Kidney glomerular epithelial cell (primary cell): ENCODE measurements at places on chromosomes 11 and 22.

GRCh38 chr22:45124176-45124847 is 39.4 kb upstream of the NUP50 start:
- DNase-seq = no peak

- no peak for DNase-seq
These were observed 4.2 kb upstream of the MPEG1 start for GRCh38 chr11:59216641-59217564.

- no peak for DNase-seq
These were observed 25.4 kb downstream of the COA4 start for GRCh38 chr11:73851046-73851764.

DNA sequence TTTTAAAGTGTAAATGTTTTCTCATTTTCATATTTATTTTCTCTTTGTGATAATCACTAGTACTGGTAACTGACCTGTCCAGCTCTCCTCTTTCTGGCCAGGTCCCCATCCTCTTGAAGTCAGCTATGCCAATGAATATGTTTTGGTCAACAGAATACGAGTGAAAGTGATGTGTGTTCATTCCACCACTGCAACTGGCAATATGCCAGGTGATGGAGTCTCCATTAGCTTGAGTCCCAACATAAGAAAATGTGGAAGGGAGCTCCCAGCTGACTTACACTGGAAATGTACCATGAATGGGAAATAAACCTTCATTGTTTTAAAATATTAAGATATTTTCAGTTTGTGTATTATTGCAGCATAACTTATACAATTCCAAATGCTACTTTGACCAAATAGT is 75.8 kb downstream of the CCDC34 start:
- no peak for DNase-seq

DNA sequence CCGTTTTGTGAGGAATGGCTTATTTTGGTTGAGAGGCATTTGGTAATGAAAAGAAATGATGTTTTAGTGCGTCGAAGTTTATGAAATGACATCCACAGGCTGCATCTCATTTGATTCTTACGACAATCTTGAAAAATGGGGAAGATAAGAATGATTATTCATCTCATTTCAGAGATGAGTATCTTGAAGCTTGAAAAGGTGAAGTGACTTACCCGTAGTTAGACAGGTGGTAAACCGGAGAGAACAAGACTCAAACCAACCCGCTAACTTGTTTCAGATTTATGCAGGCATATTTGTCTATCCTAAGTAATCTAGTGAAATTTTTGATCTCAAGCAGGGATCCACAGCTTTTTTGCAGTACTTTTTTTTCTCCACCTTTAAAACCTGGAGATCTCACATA is 9.1 kb upstream of the SORL1-AS1 start:
- DNase-seq = no peak

- DNase-seq = no peak
These were observed 186.7 kb downstream of the CADM1 start for GRCh38 chr11:115317277-115318185.

- DNase-seq = no peak
These were observed 24.2 kb downstream of the CHKA start for GRCh38 chr11:68096962-68097361.

DNA sequence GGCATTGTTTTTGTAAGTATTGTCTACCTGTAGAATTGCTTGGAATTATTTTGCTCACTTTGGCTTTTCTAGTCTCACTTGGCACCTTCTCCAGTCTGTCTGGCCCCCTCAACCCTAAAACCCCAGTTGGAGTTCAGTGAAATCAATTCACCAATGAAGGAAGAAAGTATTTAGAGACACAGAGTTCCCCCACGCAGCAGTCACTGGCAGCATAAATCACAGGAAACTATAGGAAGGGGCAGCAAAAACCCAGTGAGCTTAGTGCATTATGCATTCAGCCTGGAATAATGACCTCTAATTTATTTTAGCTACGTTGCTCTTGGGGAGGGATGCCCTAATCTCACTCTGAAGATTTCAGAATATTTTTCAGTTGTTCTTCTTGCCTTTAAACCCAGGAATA is 204.7 kb upstream of the BLID start:
- no peak for DNase-seq

DNA sequence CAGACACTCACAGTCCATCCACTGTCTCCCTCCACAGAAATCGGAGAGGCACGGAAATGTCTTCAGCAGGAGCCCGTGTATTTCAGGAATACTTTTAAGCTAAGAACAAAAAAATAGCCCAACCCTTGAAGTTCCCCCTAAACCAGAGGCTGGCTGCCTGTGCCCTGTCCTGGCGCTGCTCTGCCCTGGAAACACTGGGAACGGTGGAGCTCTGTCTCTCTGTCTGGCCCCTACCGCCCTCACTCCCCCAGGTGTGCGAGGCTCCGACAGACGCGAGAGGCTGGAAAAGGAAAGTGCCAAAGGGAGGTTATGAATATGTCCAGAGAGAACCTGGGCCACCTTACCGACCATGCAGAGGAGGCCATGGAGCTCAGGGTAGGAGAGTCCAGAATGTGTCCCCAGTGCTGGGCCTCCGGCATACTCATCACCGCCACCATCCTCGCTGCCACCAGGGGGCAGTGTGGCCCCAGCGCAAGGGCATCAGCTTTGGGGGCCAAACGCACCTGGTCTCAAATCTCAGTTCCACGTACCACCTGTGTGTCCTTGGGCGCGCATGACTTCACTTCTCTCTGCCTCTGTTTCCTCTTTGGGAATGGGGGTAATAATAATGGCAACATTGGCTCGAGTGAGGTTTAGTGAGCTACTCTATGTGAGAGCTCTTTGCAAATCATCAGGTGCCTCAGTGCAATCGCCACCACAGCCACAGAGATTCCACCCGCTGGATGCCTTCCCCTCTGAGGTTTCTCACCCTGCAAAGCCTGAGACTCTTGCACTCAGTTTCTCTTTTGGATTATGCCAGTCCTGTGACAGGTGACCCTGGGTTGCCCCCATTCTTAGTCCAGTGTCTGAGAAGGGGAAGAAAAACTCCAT is 10.4 kb upstream of the SLCO2B1 start:
- DNase-seq = peak; percentile 2

GRCh38 chr22:48685767-48686166 is 1141.9 kb downstream of the BRD1 start:
- DNase-seq = no peak

DNA sequence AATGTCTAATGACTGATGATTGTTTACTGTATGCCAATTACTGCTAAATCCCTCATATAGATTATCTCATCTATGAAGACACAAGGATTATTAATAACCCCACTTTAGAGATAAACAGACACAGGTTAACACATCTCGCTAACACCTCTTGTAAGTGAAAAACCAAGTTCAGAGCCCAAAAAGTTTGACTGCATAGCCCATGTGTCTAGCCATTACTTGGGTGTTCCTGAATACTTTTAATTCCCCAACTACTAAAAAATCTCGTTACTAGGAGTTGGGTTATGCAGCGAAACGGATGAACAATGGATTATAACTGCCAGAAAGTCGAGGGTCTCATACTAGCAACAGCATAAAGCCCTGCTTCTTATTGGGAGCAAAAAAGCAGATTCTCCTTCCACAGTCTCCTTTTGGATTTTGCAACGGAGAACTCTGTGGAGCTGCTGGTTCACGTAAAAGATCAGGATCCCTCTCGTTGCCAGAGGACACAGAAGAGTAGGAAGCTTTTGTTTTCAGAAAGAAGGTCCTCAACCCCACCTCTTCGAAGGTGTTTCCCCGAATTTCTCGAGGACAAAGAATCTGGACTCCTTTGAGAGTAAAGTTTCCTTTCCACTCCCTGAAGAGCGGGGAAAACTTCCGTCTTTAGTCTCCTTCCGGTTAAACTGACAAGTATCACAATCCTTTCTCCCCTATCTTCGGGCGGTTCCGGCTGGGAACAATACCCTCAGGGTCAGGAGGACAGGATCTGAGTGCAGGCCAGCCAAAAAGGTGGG is 979 bp downstream of the ZBED5 start:
- DNase-seq = no peak

DNA sequence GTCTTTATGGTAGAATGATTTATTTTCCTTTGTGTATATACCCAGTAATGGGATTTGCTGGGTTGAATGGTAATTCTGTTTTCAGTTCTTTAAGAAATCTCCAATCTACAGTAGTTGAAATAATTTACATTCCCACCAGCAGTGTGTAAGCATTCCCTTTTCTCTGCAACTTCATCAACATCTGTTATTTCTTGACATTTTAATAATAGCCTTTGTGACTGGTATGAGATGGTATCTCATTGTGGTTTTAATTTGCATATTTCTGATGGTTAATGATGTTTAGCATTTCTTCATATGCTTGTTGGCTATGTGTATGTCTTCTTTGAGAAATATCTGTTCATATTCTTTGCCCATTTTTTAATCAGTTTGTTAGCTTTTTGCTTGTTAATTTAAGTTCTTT is 901.2 kb downstream of the METTL15 start:
- DNase-seq = no peak

DNA sequence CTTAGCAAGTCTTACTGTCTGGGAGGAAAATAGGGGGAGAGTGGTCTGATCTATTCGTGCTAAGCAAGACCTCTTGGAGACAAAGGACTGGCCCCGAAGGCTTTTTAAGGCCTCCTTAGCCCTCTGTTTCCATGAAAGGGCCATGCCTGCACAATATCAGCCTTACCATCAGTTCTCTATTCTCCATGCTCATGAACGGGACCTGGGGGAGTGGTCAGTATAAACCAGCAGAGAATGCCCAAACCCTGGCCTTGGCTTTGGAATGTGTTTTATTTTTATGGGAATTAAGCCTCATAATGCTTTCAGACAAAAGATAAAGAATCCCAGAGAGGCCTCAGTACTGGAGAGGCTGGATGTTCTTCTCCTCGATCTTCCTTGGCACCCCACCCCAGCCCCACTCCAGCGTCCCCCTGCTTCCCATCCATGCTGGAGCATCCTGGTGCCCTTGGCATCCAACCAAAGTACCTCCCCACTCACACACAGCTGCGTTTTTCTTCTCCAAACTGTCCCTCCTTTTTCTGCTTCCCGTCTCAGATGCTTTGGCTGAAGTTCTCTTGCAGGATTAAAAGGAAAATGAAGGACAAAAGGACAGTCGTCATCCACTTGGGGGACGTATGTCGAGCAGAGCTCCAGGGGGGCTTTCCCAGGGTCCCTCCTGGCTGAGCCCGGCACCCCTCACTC is 18.6 kb downstream of the FXYD6 start:
- DNase-seq = no peak

- DNase-seq = no peak
These were observed 15.3 kb downstream of the PARVA start for GRCh38 chr11:12392672-12393071.

GRCh38 chr11:57745206-57745605 is 3.9 kb downstream of the SELENOH start:
- DNase-seq = no peak

- DNase-seq = no peak
These were observed 5.4 kb downstream of the PAK1 start for GRCh38 chr11:77468527-77468926.

GRCh38 chr22:39530116-39530515 is 2.4 kb downstream of the RPS19BP1 start:
- no peak for DNase-seq

GRCh38 chr22:38144025-38144405 is 33.5 kb upstream of the BAIAP2L2 start:
- no peak for DNase-seq

DNA sequence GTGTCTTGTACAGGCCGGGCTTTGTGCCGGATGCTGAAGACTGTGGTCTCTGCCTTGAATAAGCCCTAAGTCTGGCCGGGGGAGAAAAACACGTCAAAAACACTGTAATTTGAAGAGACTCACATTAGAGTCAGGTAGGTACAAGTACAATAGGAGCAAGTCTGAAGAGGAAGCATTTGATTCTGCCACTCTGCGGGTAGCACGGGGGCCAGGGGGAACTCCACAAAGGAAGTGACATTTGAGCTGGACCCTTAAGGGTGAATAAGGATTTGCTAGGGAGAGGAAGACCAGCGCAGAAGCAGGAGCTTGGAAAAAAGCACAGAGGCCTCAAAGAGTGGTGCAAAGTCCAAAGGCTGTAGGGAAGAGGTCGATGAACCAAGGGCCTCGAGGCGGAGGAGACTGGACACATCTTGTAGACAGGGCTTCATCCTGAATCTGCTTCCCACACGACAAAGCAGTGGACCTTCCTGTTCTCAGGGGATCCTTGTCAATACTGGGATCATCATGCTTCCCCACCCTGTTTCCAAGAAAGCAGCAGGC is 38.7 kb downstream of the BUD13 start:
- no peak for DNase-seq

DNA sequence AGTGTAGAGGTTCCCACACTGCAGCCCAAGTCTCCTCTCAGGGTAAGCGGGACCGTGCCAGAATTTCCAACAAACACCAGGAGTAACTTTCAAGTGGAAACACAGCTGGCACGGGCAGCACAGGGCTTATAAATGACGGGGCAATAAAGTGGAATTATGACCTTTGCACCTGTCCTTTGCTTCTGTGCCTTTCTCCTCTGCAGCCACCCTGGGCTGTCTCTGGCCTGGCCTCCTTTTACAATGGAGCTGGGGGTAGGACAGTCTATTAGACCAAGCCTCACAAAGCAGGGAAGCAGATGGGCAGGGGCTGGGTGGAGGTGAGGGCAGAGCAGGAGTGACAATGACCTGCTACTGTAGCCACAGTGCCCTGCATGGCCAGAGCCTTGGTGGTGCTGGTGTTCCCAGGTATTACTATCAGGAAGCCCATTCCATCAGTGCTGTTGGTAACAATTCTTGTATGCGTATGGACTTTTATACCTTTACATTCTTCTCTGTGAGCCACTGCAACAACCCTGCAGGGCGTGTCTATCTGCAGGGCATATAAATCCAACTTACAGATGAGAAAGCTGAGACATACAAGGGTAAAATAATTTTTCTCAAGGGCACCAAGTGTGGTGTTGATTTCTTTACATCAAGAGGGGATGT is 387.8 kb downstream of the CTTN start:
- no peak for DNase-seq

DNA sequence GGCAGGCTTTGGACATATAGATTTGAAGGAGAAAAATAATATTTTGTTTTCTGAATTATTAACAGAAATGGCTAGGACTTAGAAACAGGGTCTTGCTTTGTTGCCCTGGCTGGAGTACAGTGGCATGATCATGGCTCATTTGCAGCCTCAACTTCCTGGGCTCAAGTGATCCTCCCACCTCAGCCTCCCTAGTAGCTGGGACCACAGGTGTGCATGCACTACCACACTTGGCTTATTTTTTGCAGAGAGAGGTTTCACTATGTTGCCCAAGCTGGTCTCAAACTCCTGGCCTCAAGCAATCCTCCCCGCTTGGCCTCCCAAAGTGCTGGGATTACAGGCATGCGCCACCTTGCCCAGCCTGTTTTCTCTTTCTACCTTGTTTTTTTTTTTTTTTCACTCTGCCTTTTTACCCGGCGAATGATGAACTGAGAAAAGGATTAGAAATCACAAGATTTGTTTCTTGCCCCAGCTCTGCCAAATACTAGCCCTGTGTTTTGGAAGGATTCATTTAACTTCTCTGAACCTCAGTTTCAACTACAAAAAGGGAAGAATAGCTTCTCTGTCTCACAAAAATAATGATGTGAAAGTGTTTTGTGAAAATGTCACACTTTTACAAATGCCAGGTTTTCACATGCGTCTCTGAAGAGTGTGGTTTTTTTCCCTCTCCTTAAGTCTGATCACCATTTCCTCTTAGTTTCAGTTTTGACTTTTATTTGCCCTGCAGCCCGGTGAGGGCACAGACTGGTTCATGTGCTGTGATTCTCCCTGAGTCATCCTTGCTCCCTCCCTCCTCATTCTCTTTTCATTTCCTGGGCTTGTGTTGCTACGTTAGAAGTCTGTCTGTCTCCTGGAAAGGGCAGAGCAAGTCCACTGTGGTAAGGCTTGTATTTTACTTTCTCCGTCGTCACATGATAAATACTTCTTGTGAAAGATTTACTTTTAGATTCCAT is 67.7 kb downstream of the BCL2L13 start:
- peak; percentile 99 for DNase-seq

- no peak for DNase-seq
These were observed 16.6 kb downstream of the ASRGL1 start for GRCh38 chr11:62353841-62354240.

- no peak for DNase-seq
These were observed 101.2 kb downstream of the VPREB1 start for GRCh38 chr22:22345781-22346180.
